Activated T-cell treated with anti-CD3 and anti-CD28 coated beads for 24 hours (primary cell): ENCODE measurements at places on chromosomes 16 and 17.

DNA sequence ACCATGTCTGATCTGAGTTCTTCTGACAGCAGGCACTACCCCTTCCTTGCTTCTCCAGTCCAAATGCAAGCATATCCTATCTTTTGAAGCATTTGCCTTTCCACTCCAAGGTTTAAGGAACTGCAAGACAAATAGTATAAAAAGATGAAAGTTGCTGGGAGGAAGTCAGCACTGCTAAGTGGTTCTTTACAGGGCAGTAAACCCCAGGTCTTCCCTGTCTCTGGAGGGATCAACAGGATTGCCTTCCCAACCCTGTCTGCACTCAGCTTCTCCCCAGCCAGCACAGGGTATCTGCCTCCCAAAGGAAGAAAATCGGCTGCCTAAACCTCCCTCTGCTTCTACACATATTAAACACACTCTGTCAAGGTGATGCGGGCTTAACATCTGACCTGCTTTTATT, 46.8 kb downstream of the SOX9 start:
- no peak for DNase-seq

DNA sequence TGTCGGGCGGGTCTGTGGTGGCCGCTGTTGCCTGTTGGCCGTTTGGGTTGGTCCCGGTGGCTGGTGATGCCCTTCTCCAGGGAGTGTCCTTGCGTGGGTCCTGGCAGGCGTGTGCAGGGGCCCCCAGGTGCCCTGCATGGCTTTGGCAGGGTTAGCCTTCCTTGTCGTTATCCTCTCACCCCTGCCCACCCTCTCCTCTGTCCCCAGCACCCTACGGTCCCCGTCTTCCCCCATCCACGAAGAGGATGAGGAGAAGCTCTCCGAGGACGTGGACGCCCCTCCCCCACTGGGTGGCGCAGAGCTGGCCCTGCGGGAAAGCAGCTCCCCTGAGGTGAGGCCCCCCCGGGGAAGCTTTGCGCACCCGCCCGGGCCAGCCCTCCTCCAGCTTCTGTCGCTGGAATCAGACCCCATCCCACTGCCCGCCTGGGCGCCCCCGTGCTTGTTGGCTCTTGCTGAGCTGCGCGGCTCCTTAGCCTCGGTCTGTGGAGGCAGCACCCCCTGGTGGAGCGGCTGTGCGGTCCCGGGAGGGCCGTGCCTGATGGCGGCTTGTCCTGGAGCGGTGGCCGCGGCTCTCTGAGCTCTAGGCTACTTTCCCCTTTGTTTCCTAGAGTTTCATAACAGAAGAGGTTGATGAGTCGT, 10.6 kb upstream of the NUDT16L1 start:
- DNase-seq = peak; percentile 19

DNA sequence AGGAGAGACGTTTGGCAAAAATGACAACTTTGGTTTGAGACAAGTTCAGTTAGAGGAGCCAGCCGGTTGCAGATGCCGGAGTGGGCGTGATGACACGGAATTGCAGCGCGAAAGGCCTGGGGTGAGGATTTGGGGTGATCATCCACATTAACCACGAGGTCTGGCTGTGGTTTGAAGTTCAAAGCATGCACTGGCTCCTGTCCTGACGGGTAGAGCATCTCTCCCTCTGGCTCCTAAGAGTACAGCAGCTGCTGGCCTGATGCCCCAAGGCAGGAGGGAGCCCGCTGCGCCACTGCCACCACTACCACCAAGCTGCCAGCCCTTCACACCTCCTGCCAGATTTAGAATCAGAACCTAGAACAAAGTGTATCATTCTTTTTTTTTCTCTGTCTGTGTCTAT, 3.7 kb downstream of the RHBDL3 start:
- no peak for DNase-seq

GRCh38 chr17:46968224-46968834, 10.7 kb downstream of the RPRML start:
- DNase-seq = no peak

DNA sequence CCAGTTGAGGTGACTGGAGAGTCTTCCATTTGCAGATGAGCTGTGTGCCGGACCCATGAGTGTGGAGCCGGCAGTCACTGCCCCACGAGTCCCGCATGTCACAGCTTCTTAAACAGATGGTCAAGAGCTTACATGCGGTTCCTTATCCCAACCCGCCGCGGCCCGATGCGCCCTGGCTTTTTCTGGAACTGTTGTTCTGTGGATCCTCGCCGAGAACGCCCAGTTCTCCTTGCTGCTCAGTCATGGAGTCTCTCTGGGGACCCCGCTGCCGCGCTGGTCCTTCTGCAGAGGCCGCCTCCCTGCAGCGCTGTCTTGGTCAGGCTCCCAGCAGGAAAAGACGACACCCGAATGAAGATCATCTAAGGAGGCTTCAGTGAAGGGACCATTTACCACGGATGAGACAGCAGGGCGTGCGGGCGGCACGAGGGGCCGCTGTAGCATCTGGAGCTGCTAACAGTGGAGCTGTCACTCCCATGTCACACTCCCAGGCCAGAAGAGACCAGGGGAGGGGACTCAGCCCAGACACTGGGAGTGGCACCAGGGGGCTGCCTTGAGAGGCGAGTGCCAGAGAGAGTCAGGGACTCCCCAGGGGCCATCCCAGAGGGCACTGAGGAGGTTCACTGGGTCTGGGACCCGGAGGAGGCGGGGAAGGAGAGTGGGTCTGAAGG, 10.8 kb upstream of the LGALS3BP start:
- no peak for DNase-seq

GRCh38 chr16:50611995-50612848, 64.0 kb downstream of the NKD1 start:
- no peak for DNase-seq

- no peak for DNase-seq
These were observed 7.6 kb downstream of the CDH16 start for GRCh38 chr16:66911112-66911511.

DNA sequence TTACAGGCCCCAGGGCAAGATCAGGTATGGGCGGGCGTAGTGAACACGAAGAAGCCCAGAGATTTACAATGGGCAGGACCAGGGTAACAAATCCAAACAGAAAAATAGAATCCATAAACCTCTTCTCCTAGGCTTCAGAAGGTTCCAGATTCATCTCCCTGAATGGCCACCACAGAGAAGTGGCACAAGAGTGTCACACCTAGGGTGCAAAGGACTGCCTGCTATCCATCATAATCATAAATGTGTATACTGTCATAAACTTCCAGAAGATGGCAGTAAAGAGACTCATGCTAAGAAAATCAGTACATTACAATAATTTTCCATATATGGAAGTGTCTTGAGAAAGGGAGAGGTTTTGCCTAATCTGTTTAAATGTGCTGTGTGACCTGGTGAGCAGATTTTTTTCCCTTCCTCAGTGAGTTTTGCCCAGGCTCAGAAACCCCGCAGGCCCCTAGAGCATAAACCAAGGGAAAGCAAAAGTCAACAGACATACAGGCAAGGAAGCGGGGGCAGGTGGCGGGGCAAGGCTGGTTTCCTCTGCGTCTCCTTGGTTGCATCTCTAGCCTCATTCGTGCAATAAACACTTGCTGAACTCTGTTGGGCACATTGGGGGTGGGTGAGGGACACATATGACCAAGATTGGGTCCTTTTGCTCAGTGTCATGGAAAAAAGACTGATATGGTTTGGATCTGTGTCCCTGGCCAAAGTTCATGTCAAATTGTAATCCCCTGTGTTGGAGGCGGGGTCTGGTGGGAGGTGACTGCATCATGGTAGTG, 92.0 kb upstream of the CDH5 start:
- no peak for DNase-seq

DNA sequence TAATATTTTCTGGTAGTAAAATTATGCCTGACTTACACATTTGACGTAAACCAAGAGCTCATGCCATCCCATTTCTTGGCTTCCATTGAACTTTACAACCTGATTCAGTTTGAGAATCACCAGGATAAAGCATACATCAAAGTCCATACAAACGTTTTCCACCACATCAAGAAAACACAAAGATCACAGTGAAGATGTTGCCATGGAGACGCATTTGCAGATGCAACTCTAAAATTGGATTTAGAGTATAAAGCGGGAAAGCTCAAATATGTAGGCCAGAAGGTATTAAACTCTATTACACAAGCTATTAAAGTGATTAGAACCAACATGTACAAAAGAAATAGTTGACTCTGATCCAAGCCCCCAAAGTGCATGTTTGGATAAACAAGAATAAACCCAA, 10.4 kb downstream of the C16orf46 start:
- no peak for DNase-seq

DNA sequence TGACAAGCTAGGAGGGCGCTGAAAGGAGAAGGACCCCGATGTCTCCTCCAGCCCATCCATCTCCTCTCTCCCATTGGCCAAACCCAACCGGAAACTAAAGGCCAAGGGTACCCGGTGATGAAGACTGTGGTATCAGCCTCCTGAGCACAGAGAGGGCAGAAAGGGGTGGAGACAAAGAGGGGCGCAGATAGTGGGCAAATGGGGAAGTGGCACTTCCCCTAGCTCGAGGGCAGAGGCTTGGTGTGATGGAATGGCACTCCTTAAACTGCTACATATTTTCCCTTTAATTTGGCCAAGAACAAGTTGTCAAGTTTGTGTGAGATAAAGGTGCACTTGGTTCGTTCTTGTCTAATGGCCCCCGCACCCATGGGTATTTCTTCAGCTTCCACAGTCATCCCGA, 27.8 kb downstream of the IL4R start:
- no peak for DNase-seq
